T-helper 1 cell (primary cell): ENCODE measurements at places on chromosomes 5 and 9.

- DNase-seq, result no peak
Observed at GRCh38 chr5:132459031-132459982, 31.3 kb downstream of the IRF1 start.

DNA sequence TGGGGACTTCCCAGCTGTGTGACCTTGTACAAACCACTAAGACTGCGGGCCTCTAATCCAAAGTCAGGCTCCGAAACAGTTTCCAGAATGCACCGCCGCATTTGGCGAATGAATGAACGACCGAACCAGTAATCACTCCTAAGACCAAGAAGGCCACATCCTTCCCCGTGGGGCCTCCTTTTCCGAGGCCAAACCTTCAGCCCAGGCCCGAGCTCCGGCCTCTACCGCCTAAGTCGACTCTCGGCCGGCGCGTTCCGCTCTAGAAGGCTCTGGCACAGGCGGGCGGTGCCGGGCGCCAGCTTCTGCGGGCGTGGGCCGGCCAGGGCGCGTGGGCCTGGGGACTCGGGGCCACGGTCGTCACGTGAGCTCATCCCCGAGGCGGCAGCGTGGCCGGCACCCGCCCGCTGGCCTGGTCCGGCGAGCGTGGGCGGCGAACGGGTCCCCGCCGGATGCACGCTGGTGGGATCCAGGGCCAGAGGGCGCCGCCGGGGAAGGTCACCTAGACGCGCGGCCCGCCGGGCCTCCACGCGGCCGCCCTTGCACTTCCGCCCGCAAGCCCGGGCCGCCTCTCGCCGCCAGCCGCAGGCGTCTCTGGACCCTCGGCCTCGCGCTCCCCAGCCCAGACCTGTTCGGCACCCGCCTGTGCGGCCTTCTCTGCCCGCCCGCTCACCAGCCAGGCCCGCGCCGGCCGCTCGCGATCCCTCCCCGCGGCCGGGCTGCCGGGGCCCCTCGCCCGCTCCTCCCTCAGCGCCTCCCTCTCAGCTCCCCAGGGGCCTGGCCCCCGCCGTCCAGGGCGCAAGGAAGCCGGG is 754 bp downstream of the VDAC1 start:
- DNase-seq, result no peak

DNA sequence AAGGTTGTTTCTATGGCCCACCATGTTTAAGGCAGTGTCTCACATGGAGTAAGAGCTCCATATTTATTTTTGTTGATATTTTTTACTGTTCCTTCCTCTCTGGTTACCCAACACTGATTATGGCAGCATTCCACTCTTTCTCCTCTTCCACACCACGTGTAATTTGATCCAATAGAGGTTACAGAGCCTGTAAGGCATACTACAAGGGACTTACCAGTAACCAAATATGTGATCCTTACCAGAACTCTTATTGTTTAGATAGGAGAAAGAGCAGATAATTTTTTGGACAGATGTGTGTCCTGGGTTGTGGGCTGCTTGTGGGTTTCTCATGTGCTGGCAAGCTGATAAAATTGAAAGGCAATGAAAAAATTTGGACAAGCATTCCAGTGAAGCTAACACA is 261.3 kb downstream of the TMEM167A start:
- DNase-seq, result no peak

DNA sequence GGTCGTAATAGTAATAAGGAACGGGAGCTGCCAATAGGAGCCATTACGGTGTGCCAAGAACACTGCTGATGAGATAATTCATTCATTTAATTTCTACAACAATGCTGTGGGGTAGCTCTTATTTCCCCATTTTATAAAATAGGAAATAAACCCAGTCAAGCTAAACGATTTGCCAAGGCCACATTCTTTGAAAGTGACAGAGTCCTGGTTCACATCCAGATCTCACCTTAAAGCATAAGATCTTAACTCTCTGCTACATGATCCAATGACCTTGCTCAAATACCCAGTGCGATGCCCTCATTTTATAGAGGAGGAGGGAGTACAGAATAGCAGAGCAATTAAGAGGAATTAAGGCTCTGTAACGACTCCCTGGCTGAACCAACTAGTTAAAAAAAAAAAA is 5.0 kb downstream of the PDE6A start:
- no peak for DNase-seq

- no peak for DNase-seq
Observed at GRCh38 chr5:163190784-163191183, 246.6 kb upstream of the CCNG1 start.

DNA sequence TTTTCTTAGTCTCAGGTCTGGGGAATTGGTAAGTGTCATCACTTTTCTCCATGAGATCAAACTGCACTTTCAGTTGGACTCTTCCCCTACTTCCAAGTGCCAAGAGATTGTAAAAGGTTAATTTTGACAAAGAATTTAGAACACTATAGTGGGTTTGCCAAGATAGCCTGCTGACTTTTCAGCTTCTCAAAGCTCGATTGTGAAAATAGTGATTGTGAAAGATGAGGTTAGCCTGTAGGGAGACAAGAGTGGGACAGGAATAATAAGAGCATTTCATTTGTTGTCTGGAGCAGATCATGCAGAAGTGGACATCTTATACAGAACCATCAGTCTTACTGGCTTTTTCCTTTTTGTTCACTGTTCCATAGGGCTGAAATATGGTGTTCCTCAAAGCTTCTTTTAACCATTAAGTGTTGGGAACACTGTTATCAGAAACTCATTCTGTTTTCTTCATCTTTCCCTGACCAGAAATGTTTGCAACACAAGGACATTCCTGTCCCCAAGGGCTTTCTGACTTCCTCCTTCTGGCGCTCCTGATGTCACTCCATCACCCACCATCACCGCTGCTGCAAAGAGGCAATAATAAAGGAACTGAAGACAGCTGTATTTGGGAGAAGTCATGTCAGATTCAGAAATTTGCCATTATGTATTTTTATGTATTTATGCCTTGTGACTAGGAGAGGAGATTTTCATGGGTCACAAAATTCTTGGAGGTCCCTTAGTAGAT is 11.6 kb upstream of the SPTAN1 start:
- DNase-seq, result no peak

DNA sequence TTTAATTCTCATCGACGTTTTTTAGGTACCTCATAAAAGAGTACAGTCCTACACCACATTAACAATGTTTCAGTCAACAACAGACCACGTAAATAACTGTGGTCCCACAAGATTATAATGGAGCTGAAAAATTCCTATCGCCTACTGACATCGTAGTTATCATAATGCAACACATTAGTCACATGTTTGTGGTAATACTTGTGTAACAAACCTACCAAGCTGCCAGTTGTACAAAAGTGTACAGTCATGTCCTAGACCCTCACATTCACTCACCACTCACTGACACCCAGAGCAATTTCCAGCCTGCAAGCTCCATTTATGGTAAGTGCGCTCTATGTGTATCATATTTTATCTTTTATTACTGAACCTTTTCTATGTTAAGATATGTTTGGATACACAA is 16.8 kb downstream of the GNAQ start:
- no peak for DNase-seq

DNA sequence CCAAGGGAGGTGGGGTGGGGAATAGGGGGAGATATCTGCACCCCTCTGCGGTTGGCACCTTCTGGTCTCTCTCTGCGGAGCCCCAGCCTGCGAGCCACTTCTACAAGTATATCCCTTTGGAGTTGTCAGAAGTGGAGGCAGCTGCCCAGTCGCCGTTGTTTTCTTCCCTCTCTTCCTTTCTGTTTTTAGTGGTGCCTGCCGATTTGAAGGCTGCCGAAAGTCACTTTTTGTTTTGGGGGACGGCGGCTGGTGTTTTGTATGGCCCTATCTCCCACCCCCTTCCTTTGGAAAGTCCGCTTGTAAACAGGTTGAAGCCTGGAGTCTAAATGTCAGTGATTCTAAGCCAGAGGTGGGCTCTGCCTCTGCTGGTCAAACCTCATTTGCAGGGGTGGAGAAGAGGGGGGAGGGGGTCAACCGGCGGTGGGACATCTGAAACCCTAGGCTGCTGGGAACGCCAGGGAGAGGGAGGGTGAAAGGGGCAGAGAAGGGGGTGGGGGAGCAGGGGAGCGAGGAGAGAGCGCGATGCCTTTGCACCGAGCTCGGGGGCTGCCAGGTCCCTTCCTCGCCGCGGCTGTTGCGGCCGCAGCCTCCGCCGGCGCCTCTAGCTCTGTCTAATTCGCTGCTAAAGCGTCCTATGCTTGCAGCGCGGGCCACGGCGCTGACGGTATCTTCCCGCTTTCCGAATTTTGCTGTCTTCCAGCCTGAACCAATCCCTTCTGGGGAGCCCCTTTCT is at the start of gene FGF10:
Gene FGF10 (minus strand): TSS at position 331 of the 733 bp plus-strand sequence. CDS start 738 bp downstream, outside the sequence.
- no peak for DNase-seq

DNA sequence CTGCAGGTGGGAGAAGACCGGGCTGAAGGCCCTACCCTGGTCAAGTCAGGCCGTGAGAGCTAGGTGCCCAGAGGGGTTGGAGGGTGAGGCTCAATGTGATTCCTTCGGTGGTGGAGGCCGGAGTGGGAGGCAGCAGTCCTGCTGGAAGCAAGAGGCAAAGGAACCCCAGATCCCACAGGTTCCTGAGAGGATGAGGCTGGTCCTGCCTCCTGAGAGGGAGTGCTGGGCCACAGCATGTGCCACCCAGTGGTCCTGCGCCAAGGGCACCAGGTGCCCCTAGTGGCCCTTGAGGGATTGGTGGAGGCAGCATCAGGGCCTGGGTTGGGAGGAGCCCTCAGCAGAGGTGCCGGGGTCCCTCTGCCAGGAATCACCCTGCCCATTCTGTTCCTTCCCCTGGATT is 59.1 kb downstream of the BARX1 start:
- no peak for DNase-seq

DNA sequence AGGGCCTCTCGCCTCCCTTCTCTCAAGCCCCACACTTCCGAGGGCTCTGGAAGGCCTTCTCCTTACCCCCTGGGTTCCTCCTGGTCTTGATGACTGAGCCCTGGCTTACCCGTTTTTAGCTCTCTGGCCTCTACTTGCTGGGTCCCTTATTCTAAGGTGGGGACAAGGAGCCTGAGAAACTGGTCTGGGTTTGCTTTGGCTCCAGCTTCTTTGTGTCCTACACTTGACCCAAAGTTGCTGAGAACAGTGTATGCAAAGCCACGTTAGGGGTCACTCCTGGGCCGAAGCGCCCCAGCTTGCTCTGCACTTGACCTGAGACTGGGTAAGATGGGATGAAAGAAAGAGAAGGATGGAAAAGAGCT is 788 bp downstream of the ZNF346 start:
- DNase-seq, result no peak

DNA sequence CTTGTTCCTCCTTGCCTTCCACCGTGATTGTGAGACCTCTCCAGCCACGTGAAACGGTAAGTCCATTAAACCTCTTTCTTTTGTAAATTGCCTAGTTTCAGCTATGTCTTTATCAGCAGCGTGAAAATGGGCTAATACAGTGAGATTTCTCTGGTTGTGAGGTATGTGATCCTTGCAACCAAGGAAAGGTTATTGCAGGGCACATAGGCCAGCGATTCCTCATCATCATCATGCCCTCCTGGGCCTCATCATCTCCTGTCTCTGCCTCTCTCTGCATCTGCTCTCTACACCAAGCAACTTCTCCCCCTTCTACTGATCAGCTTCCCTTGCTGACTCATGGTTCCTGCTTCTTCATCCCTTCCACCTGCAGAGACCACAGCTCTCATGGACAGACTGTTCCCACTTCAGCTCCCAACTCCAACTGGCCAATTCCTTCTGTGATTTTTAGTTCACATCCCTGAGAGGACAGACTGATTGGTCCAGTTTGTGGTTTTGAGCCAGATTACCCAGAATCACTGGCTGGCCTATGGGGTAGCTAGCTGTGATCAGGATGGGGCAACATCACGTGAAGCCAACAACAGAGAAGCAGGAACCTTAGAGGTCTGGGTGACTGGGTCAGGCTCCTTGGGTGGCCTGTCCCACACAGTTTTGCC is 53.1 kb downstream of the LIX1 start:
- no peak for DNase-seq

DNA sequence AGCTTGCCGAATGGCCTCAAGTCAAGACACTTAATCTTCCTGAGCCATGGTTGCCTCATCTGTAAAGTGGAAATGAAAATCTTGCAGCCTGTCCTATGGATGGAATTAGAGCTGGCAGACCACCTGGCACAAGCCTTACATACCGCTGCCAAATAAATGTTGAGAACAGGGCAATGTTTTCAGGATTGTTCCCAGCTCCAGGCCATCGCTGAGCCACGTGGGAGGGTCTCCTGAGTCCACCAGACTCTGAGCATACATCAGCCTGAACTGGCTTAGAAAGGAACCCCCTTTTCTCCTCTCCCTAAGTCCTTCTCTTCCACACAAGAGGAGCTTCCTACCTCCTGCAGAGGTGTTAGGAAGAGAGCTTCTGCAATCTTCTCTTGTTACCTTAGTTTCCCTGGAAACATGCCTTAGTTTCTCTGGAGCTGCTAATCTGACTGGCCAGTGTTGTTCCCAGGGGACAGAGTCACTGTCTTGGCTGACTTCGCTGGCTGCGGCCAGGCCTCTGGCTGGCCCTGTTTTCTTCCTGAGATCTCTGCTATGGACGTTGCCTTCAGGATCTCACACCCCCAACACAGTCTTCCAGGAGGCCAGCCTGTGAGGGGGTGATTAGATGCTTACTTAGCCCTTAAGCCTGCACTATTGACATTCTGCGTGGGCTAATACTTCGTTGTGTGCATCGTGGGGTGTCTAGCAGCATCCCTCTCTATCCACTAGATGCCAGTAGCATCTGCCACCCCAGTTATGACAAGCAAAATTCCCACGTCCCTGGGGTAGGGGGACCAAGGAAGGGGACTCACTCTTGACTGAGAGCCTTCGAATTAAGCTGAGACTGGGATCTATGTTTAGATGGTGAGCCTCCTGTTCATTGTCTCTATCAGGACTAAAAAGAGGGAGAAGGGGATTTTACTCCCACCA is 62.2 kb downstream of the BOD1 start:
- no peak for DNase-seq

DNA sequence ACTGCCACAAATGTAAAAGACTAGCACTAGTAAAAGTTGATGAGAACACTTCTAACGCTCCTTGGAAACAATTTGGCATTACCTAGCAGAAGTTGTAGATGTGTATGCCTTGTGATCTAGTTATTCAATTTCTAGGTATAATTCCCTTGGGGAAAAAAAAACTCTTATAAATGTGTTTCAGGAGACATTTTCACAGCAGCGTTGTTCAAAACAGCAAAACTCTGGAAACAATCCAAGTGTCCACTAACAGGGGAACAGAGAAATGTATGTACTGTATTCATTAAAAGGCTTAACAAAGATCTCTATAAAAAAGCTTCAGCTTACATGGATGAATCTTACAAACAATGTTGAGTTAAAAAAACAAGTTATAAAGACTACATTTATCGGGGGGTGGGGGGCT is 30.4 kb downstream of the NR3C1 start:
- DNase-seq, result no peak

GRCh38 chr9:27785714-27786100 is 212.4 kb upstream of the C9orf72 start:
- no peak for DNase-seq

GRCh38 chr5:148224117-148224742 is 14.1 kb upstream of the MARCOL start:
- no peak for DNase-seq

GRCh38 chr9:3682186-3682585 is 156.4 kb upstream of the RFX3 start:
- no peak for DNase-seq

- no peak for DNase-seq
Observed at GRCh38 chr9:70594386-70594944, 180.0 kb upstream of the KLF9 start.
